ENCODE measurements at places on chromosomes 3 and 15.

DNA sequence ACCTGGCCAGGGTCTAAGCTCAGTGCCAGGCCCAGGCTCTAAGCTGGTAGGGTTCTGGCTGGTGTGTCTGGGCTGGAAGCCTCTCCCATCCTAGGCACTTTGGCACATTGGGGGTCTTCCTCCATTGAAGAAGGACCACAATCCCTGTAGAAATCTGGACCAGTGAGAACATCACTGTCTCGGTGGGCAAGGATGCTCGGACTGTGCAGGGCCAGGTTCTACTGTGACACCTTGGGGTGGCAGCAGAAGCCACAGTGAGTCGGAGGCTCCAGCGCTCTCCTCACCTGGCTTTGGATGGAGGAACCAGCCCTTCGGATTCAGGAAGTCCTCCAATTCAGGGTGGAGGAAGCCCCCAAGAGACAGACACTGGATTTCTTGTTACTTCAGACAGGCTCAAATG is 17.5 kb upstream of the HCN4 start:
- no peak for DNase-seq

DNA sequence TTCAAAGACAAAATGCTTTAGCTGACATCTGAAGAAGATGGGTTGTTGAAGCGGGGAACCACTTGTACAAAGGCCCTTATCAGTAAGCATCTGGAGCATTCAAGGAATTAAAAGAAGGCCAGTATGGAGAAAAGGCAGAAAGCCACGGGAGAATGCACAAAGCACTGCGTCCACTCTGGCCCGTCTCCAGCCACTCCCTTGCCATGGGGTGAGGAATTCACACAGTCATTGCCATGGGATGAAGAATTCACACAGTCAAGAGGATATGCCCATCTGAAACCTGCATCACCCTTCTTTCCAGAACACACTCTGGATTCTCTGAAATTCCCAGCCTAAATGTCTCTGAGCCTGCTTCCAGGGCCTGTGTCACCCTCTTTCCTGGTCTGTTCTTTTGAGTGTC is 26.7 kb upstream of the STAG1 start:
- DNase-seq: no peak

DNA sequence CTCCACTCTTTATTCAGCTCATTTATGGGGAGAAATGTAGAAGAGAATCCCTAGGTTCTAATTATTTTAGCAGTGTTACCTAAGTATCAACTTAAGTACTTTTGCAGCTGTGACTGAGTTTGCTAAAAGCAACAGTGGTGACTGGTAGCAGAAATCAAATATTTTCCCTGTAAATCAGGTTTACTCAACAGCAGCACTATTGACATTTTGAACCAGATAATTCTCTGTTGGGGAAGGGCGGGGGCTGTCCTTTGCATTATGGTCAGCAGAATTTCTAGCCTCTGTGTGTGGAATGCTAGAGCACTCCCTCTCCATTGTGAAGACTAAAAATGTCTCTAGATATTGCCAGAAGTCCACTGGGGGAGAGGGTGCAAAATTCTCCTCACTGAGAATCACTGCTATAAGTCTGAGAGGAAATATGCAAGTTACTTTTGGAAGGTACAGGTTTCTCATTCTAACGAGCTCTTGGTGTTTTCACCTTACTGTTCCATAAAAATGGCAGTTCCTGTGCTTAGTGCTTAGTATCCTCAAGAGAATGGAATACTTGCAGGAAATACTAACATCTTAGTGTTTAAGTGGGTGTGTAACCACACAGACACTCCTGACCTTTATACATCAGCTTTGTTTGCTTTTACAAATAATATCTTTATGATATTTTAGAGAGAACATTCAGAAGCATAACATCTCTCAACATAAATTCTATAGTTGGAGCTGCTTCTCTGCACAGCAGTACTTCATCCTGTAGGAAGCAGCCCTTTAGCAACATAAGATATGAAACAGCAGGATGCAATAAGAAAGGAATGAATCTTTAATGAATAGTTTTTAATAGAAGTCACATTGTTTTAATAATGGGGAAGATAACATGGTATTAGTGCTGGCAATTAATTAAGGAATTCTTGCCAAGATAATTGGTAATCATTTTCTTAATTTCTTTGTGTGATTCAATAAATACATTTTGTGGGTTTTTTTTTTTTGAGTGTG is 246.5 kb upstream of the GOLIM4 start:
- DNase-seq: no peak

GRCh38 chr3:74173090-74173489 is 441.4 kb downstream of the CNTN3 start:
- no peak for DNase-seq

- no peak for DNase-seq
Observed at GRCh38 chr3:181892848-181893247, 181.1 kb downstream of the SOX2 start.

All from NAMALWA (cell line).